ENCODE measurements at places on chromosomes 7 and 10.

DNA sequence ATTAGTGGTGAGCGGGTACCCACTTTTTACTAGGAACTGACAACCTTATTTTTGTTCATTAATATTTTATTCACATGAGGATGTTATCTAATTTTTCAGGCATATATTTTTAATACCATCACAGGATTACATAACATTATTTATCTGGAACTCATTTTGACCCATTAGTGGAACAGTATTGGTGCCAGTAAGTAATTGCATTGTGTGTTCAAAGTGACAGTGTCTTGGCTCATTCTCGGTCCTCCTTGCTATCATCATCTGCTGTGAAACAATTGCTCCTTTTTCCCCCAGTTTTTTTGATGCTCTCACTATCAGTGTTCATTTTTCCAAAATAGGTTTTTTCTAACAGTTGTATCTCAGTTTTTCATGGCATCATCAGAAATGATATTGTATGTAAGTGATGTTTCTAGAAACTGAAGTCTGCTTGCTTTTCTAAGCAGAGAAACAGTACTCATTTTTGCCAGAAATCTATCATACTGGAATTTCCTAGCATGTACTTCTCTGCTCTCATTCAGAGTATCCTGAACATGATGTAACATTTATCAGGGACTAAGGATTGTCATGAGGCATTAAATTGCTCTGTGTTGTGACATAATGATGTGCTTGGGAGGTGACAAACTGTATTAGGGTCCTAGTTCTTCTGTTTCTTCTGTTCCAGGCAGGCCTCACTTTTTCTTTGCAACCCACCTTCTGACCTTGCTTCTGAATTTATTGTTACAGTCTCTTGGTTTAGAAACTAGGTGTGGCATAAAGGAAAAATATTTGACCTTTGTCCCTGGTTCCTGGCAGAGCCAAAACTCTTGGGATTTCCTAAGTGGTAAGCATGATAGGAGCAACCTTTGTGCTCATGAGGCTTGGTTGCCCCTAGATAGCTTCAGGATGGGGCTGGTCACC lies 4.2 kb downstream of the NUB1 start:
- no peak for DNase-seq

DNA sequence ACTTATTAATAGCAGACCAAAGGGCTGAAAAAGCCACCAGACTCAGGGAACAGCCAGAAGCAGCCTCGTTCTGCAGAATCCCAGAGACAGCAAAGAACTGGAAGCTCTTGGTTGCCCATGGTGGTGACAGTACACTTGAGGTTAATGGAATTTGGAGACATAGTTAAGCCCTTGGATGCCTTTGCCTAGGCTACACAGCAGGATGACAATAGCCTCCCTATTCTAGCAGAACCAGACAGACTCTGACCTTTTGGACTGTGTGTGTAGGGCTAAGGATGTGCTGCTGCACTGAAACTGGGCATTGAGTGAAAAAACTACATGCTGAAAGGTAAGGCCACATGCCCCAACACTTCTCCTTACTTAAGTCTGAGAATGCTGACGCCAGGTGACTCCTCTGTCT lies 22.7 kb downstream of the OTUD1 start:
- DNase-seq: no peak

- no peak for DNase-seq
Measured at GRCh38 chr7:112143582-112143981, 62.6 kb downstream of the DOCK4 start.

DNA sequence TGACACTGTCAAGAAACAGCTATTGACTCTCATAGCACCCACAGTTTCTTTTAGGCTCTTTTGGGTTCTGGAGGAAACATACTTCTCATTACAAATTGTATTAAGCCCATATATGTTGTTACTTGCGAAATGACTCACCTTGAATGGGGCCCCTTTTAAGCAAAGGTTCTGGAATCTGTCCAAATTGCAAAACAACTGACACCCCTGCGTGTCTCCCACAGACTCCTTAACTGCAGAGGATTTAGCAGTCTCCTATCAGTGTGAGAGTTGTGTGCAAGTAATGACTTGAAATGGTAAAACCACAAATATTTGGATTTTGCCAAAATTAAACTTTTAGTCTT lies 192.3 kb downstream of the DNAJC1 start:
- no peak for DNase-seq

DNA sequence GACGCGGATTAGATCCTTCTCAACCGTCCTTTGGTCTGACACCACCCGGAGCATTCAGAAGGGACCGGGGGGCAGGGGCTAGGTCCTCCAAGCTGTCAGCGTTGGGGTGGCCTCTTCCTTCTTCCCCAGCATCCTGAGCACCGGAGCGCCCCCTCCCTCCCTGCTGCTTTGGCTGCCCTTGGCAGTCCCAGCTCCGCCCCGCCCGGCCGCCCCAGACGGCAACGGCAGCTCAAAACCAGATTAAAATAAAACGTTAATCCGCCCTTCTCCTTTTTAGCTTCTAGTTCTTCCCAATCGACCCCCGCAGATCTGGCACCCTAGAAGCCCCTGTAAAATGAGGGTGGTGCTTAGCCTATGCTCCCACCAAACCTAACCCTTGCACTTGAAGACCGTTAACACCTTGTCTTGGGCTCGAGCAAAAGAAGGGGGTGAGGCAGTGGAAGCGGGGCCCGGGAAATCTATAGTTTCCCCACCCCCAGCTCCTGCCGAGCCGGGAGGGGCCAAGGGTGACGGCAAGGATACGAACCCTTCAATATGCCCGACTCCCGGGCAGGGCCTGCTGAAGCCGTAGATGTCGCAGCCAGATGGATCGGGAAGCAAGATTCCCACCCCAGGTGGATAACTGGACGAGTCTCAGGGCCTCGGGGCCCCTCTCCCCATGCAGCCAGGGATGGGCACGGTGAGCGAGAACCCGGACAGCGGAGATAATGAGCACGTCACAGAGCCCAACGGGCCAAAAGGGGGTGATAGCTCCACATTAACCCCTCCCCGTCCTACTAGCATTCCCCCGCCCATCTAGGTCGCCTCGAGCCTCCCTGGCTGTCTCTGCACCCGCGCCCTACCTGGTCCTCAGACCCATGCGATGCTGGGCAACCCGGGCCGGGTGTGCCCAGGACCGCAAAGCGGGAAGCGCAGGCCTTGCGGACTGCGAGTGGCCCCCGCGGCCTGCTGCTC lies 169.7 kb downstream of the NRF1 start:
- DNase-seq: no peak

GRCh38 chr10:77461636-77462296 lies 175.8 kb downstream of the KCNMA1 start:
- DNase-seq: no peak

DNA sequence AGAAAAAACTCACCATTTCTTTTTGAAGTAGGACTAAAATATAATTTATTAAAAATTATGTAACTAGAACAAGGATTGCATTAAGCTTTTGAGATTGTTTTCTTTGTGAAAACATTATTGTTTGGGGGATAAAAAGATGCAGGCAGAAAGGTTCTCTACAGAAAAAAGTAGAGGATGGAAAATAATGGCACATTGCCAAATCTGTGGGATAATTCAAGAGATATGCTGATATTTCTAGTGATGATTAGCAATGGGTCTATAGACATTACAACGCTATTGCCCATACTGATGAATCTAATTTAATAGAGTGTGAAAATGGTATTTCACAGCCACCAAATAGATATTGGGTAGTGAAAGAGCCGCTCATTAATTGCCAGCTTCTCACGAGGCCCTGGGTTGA lies 204.3 kb downstream of the RAPGEF5 start:
- no peak for DNase-seq

- no peak for DNase-seq
Measured at GRCh38 chr7:116354546-116355423, 144.4 kb downstream of the TES start.

GRCh38 chr7:85561706-85562105 lies 374.9 kb upstream of the SEMA3D start:
- no peak for DNase-seq

GRCh38 chr7:102875700-102876295 lies 37.0 kb upstream of the LRRC17 start:
- no peak for DNase-seq

- no peak for DNase-seq
Measured at GRCh38 chr10:101291331-101292193, 62.3 kb upstream of the LBX1 start.

- no peak for DNase-seq
Measured at GRCh38 chr7:130566898-130567280, 75.0 kb downstream of the MEST start.

DNA sequence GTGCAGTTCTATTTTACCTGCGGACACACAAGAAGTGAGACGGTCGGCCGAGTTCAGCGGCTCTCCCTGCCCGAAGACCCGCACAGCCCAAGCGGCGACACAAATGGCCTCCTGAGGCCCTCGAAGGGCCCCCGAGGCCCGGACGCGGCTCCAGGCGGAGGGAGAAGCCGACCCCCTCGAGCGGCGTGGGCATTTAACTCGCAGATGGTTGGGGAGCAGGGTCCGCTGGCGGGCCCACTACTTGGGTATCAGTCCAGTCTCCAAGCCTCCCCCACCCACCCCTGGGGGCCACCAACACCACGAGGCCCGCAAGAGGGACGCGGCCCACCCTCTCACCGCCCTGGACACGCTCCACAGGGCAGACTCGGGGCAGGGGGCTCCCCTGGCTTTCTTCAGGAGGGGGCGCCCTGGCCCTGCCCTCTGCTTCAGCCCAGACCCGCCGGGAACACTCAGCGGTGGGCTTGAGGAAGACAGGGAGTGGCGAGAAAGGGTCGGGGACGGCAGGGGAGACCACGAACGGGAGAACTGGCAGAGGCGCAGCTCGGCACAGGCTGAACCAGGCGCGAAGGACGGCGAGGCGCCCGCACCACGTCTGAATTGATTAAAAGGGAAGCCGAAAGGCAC lies 1.7 kb downstream of the IGF2BP3 start:
- no peak for DNase-seq

GRCh38 chr10:33271969-33272583 lies 62.4 kb downstream of the NRP1 start:
- DNase-seq: no peak

DNA sequence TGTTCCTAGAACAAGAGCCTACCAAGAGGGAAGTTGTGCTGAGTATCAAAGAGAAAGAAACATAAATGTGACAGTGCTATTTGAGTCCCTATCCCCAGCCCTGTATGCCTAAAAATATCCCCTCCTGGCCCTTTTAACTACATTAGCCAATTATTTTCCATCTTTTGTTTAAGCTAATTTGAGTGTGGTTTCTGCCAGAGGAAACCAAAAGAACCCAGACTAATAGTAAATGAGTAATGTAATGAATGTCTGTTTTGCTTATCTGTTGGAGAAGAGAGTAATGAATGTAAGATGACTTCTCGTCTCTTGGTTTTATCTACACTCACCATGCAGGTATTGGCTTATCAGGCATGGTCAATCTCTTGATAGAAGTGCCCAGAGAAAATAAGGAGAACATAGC lies 134.4 kb upstream of the CDK1 start:
- no peak for DNase-seq

DNA sequence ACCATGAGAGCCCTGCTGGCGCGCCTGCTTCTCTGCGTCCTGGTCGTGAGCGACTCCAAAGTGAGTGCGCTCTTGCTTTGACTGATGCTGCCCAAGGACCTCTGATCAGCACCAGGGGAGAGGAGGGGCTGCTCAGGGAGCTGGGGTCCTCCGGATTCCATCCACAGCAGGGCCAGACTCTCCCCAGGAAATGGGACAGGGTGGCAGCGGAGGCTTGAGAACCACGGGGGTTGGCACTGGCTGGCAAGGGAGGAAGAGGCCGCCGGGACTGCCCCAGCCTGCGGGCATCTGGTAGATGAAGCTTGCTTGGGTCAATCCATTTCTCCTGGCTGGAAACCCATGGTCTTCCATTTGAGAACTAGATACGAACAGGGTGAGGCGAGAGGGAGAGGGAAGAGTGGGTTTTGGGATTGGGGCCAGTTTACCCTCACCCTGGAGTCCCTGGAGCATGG lies 647 bp downstream of the PLAU start:
- no peak for DNase-seq

DNA sequence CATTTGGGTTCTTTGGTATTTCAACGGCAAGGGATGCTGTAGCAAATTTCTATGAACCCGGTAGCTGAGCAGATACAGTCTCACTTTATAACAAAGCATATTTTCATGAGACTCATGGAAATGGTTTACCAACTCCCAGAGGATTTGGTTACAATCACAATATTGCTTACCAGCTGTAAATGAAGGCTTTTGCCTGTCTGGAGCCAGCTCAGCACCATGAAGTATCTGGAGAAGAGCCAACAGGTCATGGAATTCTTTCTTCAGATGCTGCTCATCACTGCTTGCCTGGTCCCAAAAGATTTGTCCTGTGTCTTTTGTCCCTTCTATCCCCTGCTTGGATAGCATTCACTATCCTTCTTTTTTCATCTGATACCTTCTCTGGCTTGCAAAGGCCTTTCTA lies 316.9 kb upstream of the PHYHIPL start:
- no peak for DNase-seq

DNA sequence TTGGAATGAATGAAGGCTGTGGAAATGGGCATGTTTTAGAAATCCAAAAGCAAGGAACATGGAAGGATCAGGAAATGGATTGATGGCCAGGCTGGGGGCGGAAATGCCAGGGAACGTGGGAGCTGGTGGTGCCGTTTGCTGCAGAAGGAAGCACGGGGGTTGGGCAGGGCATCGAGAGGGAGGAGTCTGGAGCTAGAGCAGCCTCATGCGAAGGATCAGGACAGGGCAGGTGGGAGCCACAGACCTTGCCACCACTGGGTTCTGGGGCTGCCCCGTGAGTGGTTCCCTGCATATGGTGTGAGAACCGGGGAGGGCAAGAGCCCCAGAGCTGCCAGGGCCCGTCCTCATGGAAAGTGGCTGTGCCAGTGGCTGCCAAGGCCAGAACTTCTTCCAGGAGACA lies 193.8 kb upstream of the ZNF32 start:
- DNase-seq: no peak

DNA sequence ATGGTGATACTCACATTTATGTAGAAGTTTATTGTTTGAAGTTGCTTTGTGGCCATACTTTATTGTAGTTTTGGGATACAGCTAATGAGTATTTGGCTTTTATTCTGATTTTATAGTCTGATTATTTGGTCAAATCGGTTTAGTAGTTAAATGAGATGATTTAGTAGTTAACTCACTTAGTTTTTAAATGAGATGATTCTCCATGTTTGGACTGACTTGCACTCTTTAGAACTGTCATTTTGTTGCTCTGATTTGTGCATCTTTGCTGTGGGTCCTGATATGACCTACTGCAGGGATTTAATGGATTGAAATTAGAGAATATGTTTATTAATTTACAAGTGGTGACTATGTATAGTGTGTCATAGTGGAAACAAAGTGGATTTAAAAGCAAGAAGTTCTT lies 44.2 kb downstream of the EXOC4 start:
- DNase-seq: no peak

- no peak for DNase-seq
Measured at GRCh38 chr10:6174201-6174874, 28.4 kb upstream of the PFKFB3 start.

GRCh38 chr7:18700147-18700546 lies 204.6 kb downstream of the HDAC9 start:
- no peak for DNase-seq

- no peak for DNase-seq
Measured at GRCh38 chr10:114682121-114682520, 24.0 kb upstream of the ABLIM1 start.

GRCh38 chr10:43980313-43980712 lies 331.6 kb upstream of the ZNF32 start:
- DNase-seq: no peak

GRCh38 chr7:117010375-117011133 lies 57.3 kb downstream of the ST7 start:
- DNase-seq: no peak

GRCh38 chr7:22588351-22588750 lies 88.4 kb upstream of the STEAP1B start:
- DNase-seq: no peak
